ENCODE measurements at places on chromosomes 5 and 9.
A peak's percentile ranks its signal among the peaks of the same experiment; 100 is the strongest.

- no peak for DNase-seq
These were observed 6.0 kb upstream of the AQP3 start for GRCh38 chr9:33453286-33453860.

DNA sequence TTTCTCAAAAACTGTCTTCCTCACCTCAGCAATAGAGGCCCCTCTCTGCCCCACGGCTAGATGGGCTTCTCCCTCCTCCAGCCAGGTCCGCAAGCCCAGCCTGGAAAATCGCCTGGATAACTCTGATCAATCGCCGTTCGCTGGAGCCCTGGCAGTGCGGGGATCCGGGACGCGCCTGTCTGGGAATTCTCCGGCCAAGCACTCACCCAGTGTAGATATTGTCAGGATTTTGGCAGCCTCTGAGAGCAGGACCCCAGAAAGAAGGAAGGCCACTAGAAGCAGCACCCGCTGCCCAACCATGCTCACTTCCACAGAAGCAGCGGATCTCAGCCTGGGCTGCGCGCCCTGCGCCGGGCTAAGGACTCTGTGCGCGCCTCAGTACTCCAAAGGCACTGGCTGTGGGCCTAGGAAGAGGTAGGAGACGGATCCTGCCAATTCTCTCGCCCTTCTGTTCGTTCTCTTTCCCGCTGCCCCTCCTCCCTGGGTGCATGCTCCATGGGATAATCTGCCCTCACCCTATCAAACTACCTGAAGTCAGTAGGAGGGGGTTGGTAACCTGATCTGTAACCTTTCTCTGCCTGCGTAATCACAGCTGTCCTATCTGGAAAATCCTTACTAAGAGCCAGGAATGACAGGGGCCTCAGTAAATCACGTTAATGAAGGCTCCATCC lies at the start of gene UGT3A1:
UGT3A1 (minus strand) TSS at position 450 of the 671 bp plus-strand sequence; CDS start at position 300, 150 bp downstream.
- no peak for DNase-seq

GRCh38 chr5:38208782-38209378 lies 49.5 kb upstream of the EGFLAM start:
- DNase-seq: peak; percentile 41

GRCh38 chr5:145983446-145983845 lies 47.1 kb downstream of the SH3RF2 start:
- DNase-seq: no peak

- DNase-seq: no peak
These were observed 48.9 kb upstream of the PPARGC1B start for GRCh38 chr5:149681252-149681651.

GRCh38 chr5:168851902-168852321 lies 272.7 kb upstream of the PANK3 start:
- no peak for DNase-seq

- DNase-seq: no peak
These were observed 361.1 kb upstream of the TLE4 start for GRCh38 chr9:79210541-79211243.

DNA sequence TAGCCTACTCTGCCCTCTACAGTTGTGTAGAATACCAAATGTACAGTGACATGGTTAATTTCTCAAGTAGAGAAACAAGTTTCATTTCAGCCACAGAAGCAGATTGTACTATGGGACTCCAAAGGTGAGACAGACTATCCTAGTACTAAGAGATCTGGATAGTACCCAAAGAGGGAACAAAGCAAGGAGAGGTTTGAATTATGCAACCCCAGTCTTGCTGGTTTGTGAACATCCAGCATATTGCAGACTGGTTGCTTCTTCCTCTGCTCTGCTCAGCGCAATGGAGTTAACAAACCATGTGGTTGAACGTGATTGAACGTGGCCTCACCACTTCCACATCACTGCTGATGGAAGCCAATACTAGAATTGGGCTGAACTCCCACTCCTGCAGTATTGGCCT lies 43.3 kb upstream of the ALDOB start:
- DNase-seq: no peak

DNA sequence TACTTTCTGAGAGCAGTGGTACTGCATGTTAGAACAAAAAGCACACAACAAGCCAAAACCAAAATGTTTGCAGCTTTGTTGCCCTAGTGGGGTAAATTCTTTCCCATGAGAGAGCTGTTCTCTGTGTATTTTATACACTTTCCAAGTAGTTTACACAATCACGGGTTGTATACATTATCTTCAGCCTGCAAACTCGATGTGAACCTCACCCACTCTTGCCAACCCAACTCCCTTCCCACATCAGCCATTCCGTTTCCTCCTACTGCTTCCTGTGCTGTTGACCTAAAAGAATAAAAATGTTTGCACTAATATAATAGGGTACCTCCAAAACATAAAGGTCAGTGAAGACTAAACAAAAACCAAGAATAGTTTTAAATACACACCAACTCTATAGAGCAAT lies 47.0 kb downstream of the IQGAP2 start:
- DNase-seq: no peak

GRCh38 chr9:8855046-8855445 lies 1055.5 kb upstream of the DMAC1 start:
- DNase-seq: no peak

- no peak for DNase-seq
These were observed 319.0 kb upstream of the CDH6 start for GRCh38 chr5:30874241-30875034.

GRCh38 chr5:56761151-56761885 lies 54.0 kb upstream of the MAP3K1 start:
- DNase-seq: no peak
